ENCODE measurements at places on chromosomes 12 and 14.

- DNase-seq = no peak
Observed at GRCh38 chr12:128057586-128057985, 209.4 kb upstream of the TMEM132C start.

GRCh38 chr14:90275820-90276219, 19.5 kb downstream of the PSMC1 start:
- peak; percentile 27 for DNase-seq

GRCh38 chr14:103694572-103695026, 20.7 kb downstream of the XRCC3 start:
- no peak for DNase-seq

GRCh38 chr14:28340816-28341215, 425.8 kb upstream of the FOXG1 start:
- no peak for DNase-seq

DNA sequence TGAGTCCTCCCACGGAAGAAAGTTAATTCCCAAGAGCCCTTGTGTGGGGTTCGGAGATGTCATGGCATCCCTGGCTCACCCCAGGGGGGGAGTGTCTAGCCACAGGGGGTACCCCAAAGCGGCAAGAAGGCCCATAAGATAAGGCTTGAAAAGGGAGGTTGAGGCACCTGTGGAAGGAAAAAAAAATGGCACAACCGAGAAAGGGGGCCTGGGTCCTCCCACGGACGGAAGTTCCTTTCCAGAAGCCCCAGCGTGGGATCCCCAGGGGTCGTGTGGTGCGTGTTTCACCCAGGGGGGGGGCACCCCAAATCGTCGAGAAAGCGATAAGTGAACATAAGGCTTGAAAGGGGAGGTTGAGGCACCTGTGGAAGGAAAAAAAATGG, 266.7 kb downstream of the ALG10 start:
- DNase-seq = no peak

DNA sequence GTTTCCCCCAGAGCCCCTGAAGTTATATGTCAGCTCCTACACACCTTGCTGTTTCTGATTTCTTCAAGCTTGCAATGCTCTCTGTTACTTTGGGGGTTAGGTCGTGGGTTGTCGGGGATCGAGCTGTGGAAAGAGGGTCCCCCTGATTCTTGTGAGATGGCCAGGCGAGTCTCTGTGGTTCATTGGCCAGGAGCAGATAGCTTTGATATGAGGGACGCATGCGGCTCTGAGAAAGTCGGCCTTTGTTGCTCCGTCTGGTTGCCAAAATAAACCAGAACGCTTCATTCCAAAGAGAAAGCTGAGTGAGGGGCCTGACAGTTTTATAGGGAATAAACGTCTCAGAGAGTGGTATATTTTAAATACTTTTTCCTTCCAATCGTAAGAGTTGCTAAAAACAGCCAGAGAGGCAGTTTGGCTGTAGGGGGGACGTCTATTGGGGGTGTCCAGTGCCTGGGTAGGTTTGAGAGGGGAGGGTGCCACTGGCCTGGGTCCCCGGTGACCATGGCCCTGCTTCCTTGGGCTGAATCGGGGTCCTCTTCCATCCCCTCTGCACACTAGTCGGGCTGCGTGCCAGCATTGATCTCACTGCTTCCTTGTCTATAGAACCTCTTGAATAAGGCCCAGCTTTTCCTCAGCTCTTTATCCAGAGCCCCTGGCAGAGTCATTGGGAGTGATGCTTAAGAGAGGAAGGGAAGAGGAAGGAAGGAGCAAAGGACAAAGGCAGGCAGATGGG, 18.9 kb downstream of the CCND2 start:
- DNase-seq = no peak

GRCh38 chr12:76033081-76034011, 1.8 kb upstream of the PHLDA1 start:
- DNase-seq = peak; percentile 58

DNA sequence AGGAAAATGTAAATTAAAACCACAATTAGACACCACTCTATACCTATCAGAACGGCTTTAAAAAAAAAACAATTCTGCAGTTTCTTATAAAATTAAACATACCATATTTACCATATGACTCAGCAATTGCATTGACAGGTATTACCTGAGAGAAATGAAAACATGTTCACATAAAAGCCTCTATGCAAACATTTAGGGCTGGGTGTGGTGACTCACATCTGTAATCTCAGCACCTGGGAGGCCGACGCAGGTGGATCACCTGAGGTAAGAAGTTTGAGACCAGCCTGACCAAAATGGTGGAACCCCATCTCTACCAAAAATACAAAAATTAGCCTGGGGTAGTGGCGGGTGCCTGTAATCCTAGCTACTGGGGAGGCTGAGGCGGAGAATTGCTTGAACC, 41.1 kb downstream of the SPTB start:
- no peak for DNase-seq

DNA sequence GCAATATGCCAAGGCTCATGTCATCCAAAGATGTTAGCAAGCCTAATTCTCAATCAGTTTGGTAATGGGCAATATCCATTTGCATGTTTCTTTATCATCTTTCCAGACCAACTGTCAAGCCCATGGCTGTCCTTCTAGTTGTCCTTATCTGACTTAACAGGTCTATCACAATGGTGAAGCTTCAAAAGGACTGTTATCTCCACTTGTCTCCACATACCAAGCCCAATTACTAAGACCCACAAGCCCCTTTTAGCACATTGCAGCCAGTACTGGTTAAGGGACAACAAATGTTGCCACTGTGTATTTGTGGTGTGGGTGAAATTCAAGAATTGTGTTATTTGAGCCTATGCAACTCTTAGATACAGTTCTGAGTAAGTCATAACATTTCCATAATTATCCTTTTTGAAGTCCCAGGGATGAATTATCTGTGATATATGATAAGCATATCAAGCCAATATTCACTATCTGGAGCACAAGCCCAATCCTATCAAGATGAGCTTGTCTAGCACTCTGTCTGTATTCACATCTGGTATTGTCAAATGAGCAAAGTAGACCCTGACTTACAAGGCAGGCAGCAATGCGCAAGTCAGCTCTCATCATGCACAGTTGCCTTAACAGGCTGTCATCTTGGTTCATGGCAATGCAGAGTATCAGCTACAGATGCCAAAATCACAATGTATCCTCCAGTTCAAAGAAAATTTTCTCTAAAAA, 19.3 kb upstream of the ST8SIA1 start:
- no peak for DNase-seq

DNA sequence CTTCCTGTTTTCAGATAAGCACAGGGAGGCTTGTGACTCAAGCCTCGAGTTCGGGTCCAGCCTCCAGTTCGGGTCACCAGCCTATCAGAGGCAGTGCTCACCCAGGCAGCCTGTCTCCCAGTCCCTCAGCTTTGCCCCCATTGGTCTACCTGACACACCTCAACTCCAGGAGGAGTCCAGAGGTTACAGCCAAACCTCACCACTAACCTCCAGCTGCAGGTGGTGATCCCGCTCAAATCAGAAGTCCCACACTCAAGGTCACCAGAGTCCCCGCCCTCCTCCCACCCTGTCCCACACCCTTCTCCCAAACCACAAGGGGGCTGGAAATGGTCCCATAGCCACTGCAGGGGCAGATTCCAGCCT, 42.1 kb downstream of the KDM2B start:
- no peak for DNase-seq

- DNase-seq = no peak
Observed at GRCh38 chr14:55124774-55125386, 4.2 kb upstream of the LGALS3 start.

GRCh38 chr14:64114166-64114565, 180.0 kb downstream of the ESR2 start:
- peak; percentile 64 for DNase-seq

GRCh38 chr14:99038431-99038820, 233.6 kb downstream of the BCL11B start:
- no peak for DNase-seq

DNA sequence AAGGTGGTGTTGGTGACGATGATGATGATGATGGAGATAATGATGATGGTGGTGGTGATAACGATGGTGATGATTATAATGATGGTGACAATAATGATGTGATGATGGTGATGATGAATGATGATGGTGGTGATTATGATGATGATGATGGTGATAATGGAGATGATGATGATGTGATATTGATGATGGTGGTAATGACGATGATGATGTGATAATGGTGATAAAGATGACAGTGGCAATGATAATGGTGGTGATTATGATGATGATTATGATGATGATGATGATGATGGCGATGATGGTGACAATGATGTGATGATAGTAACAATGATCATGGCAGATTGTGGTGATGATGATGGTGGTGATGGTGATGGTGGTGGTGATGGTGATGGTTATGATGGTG, 518.0 kb downstream of the GLT1D1 start:
- DNase-seq = no peak

- DNase-seq = no peak
Observed at GRCh38 chr12:7023114-7023513, 4.8 kb upstream of the LPCAT3 start.

DNA sequence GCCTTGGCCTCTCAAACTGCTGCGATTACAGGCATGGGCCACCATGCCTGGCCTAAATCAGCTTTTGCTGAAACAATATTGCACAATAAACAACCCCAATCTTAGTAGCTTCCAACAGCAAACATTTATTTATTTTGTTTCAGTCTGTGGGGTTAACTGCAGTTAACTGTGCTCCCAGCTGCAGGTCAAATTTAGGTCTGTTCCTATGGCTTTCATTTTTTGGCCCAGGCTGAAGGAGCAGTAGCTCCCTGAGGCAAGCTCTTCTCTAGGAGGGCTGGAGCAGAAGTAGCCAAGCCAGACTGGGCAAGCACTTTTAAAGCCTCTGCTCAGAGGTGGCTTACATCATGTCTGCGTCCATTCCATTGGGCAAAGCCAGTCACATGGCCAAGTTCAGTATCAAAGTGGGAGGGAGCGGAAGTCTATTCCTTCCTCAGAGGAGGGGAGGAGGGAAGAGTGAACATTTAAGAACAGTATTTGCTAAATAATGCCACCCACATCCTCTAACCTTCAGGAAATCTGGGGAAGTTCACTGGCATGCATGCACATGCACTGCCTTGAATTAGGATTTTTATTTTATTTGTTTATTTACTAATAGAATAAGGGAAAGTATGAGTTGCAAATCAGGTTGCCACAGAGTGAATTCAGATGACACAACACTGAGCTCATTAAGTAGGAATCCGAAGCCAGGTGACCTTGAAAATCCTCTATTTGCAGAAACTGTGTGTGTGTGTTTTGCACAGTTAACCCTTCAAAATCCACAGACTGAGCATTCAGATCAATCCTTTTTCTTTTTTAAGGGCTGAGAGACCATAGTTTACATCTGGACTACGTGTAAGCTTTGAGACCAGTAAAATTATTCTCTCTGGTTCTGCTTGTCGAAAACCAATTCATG, 122.0 kb upstream of the SEL1L start:
- DNase-seq = no peak

DNA sequence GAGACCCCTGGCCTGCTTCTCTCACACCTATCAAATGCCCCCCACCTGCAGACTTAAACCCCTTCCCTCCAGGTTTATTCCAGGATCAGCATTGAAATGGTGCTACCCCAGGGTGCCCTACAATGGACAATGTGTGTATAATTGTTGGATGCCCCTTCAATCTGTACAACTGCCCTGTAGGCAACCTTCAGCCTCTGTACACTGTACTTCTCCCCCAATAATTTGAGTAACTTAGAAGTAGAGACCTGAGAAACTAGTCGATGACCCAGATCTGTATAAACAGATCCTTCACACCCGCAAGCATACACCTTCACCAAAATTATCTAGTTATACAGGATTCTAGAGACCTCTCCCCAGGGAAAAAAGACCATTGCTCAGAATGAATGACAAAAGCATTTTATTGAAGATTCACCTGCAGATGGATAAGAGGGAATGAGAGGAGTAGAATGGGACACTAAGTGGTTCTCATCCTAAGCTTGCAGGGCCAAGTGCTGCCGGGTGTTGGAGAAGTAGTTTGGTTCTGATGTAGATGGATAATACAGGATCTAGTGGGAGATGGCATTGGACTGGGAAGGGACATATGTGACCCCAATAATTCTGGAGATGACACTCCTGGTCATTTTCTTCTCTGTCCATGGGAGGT, 7.6 kb downstream of the KRT4 start:
- no peak for DNase-seq

DNA sequence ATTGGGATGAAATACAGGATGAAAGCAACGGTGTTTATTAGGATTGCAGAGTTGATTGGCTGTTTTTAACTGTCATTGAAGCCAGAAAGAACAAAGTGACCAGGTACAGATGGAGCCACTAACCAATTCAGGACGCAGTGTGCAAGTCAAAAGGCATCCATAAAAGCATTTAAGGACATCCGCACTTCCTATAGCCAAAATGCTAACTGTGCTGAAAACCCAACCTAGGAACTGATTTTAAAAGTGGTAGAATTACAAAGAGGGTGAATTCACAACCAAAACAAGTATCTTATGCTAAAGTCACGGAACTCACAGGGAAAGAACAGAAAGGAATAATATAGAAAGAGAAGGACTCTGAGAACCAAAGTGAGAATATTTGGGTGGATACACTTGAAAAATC, 63.1 kb upstream of the FOXG1 start:
- DNase-seq = no peak

GRCh38 chr14:35212471-35213142, 79.6 kb upstream of the PSMA6 start:
- no peak for DNase-seq

- no peak for DNase-seq
Observed at GRCh38 chr12:125160281-125160955, 95.2 kb downstream of the AACS start.

GRCh38 chr12:97575403-97576193, 113.0 kb downstream of the RMST start:
- DNase-seq = peak; percentile 41

- peak; percentile 78 for DNase-seq
Observed at GRCh38 chr12:7638760-7639555, 26.8 kb downstream of the APOBEC1 start.

- peak; percentile 16 for DNase-seq
Observed at GRCh38 chr12:42504049-42504448, 85.5 kb downstream of the PRICKLE1 start.

- DNase-seq = no peak
Observed at GRCh38 chr14:72213424-72213823, 281.2 kb downstream of the RGS6 start.

DNA sequence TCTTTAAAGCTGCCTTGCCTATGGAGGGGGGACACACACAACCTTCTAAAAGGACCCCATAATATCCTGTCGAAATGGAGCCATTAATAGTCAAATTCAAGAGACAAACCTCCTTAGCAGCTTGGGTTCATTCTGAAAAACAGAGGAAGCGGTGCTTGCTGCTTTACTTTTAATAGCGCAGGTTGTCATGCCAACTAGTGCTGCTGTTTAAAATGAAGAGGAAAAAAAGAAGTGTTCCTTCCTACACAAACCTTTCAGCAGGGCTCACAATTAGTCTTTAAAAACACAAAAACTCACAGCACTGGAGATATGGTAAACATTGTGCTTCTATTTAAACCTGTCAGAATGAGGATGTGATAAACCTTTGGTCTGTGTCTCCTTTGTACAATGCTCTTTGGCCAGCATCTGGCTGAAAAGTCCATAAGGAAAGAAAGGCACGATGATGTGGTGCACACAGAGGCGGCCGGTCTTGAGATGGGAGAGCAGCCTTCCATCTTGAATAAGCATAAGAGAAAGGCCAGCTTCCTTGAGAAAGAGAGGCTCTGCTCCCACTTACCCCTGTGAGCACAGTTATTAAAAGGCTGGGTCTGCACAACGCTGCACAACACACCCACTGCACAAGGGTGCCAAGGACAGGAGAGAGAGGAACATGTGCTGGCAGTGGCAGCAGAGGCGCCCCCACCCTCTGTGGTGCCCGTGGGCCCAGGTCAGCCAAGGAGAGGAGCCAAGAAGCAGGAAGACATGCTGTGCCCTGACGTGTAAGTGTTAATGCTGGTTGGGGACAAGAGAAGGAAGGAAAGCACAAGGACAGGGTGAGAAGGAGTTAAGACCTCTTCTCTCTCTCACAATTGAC, 144.6 kb downstream of the TTC7B start:
- DNase-seq = no peak

Measured in mesenchymal stem cell (in vitro differentiated cells and primary cell).